Activated CD8-positive, alpha-beta T cell treated with anti-CD3 and anti-CD28 coated beads, Interleukin-2, amount 10 ng/mL, durations not matched to agents 7 days and 5 days (primary cell): ENCODE measurements at places on chromosomes 3 and 15. TPM values are rescaled to one million over a fixed set of nuclear protein-coding genes. Genes with fewer than 3 reads are reported as not detected.

DNA sequence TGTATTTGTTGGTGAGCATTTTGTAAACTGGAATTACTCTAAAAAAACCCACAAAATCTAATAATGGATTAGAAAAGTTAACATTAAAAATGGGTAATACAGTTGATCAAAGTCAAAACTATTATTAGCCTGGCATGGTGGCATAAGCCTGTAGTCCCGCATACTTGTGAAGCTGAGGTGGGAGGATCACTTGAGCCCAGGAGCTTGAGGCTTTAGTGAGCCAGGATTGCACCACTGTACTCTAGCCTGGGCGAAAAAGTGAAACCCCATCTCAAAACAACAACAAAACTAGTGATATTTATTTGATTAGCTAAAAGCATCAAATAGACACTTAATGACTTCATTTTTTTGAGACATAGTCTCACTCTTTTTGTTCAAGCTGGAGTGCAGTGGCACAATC, 3.6 kb downstream of the SNX1 start:
- H3K4me1 ChIP-seq: peaks cover 38% of the 10 kb centered on the region
- DNase-seq: no peak
- peaks cover 16% of the 10 kb centered on the region for H3K36me3 ChIP-seq
- no peak overlapping the region for H3K27ac ChIP-seq
- H3K4me3 ChIP-seq: no peak overlapping the region

DNA sequence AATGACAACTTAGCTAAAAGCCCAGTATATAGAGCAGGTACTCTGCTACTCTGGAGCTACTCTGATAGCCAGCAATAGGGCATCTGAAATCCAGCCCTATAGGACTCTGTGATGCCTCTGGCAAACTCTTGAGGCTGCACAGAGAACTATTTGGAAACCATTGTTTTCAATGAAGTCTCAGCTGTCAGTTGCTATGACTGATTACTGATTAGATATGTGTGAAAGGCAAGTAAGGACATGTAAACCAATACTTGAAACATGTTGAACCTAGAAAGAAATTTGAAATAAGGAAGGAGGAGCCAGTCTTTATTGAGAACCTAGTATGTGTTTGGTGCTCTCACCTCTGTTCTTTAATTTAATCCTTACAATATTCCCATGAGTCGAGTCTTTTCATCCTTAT, 40.2 kb upstream of the CRTC3 start:
- H3K27ac ChIP-seq: peak overlapping the region; percentile 12
- H3K4me1 ChIP-seq: peaks cover 15% of the 10 kb centered on the region
- peaks cover 80% of the 10 kb centered on the region for H3K36me3 ChIP-seq
- no peak overlapping the region for H3K4me3 ChIP-seq
- H3K27me3 ChIP-seq: no peaks in the 10 kb centered on the region
- DNase-seq: no peak

The CLDN16 gene
- not detected for total RNA-seq

GRCh38 chr3:12372741-12373280, 83.9 kb downstream of the PPARG start:
- H3K4me1 ChIP-seq: no peaks in the 10 kb centered on the region
- no peak overlapping the region for H3K27ac ChIP-seq
- DNase-seq: no peak
- peaks cover 22% of the 10 kb centered on the region for H3K27me3 ChIP-seq
- H3K36me3 ChIP-seq: no peaks in the 10 kb centered on the region
- no peak overlapping the region for H3K4me3 ChIP-seq

GRCh38 chr3:194738254-194739093, 52.8 kb downstream of the FAM43A start:
- no peak for DNase-seq
- no peaks in the 10 kb centered on the region for H3K36me3 ChIP-seq
- H3K4me3 ChIP-seq: no peak overlapping the region
- no peak overlapping the region for H3K27ac ChIP-seq
- peaks cover 11% of the 10 kb centered on the region for H3K27me3 ChIP-seq

GRCh38 chr3:86867982-86868381, 123.0 kb downstream of the VGLL3 start:
- no peaks in the 10 kb centered on the region for H3K27me3 ChIP-seq
- H3K4me3 ChIP-seq: no peak overlapping the region
- no peaks in the 10 kb centered on the region for H3K36me3 ChIP-seq

DNA sequence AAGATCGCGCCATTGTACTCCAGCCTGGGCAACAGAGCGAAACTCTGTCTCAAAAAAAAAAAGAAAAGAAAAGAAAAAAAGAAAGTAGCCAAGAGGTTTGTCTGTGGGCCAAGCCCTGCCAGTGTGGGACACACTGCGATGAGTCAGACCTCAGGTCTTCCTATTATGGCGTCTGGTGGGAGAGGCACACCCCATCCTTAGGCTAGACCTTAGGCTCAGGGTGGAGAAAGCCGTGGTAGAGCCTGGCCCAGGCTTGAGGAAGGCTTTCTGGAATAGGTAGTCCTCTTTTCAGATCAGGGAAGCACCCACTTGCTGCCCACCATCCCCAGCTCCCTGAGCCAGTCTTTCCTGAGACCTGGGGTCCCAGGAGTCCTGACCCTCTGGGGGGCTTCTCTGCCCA, 6.0 kb downstream of the HEMK1 start:
- H3K36me3 ChIP-seq: peaks cover 89% of the 10 kb centered on the region
- peak overlapping the region; percentile 93 for H3K27ac ChIP-seq
- H3K4me1 ChIP-seq: peaks cover 97% of the 10 kb centered on the region

The CD47 gene
- total RNA-seq: 137 TPM

DNA sequence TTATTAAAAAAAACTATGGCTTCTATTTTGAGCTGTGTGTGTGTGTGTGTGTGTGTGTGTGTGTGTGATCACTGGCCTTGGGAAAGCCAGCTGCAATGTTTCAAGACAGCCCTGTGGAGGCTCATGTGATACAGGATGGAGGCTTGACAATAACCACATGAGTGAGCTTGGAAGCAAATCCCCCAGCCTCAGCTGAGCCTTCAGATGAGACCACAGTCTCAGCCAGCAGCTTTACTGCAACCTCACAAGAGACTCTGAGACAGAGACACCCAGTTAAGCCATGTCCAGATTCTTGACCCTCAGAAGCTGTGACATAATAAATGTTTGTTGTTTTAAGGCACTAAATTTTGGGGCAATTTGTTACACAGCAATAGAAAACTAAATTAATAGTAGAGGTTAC, 52.5 kb downstream of the GRK7 start:
- H3K4me1 ChIP-seq: no peaks in the 10 kb centered on the region
- peaks cover 26% of the 10 kb centered on the region for H3K27me3 ChIP-seq
- DNase-seq: no peak
- no peak overlapping the region for H3K4me3 ChIP-seq
- no peak overlapping the region for H3K27ac ChIP-seq
